ENCODE measurements at places on chromosomes 3 and 15.

GRCh38 chr3:51916418-51916817 is 13.3 kb upstream of the IQCF1 start:
- DNase-seq: no peak

- DNase-seq: peak; percentile 87
Measured at GRCh38 chr3:51968170-51968775, 1.0 kb upstream of the PCBP4 start.

GRCh38 chr3:140552403-140552802 is 125.5 kb upstream of the TRIM42 start:
- DNase-seq: peak; percentile 21

- DNase-seq: peak; percentile 66
Measured at GRCh38 chr15:47987908-47988532, 132.8 kb upstream of the SLC24A5 start.

DNA sequence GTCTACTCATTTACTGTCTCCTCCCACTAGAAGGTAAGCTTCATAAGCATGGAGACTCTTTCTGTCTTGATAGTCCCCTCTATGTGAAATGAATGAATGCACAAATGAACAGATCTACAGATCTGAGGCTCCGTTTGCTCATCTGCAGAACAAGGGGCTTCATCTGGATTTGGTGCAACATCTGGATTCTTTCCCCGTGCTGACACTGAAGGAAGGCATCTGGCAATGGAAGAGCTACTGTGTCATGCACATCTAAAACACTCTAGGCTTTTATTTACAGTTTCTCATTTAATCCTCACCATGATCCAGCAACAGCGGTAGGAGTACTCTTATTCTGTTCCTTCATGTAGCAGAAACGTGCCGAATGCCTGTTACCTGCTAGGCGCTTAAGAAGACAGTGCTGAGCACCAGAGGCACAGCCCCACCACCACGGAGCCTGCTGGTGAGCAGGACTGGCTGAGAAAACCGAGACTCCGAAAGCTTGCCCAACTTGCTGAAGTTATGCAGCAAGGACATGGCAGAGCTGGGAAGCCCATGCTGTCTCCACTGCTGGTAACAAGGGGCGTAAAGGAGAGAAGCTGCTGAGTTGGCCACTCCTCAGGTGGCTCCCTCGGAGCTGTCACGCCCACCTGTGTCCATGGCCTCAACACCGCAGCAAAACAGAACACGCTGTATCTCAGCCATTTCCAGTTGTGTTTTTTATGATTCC is 31.1 kb downstream of the LSM3 start:
- no peak for DNase-seq

GRCh38 chr3:51530485-51530884 is 8.0 kb upstream of the RAD54L2 start:
- DNase-seq: no peak

- DNase-seq: no peak
Measured at GRCh38 chr15:58611731-58612676, 137.5 kb downstream of the ADAM10 start.

- DNase-seq: no peak
Measured at GRCh38 chr3:45803252-45803935, 7.1 kb upstream of the SLC6A20 start.

GRCh38 chr3:63652066-63652725 is at the start of gene SNTN:
SNTN (plus strand) TSS chr3:63652675; CDS start chr3:63652688, 13 bp downstream.
- DNase-seq: no peak

DNA sequence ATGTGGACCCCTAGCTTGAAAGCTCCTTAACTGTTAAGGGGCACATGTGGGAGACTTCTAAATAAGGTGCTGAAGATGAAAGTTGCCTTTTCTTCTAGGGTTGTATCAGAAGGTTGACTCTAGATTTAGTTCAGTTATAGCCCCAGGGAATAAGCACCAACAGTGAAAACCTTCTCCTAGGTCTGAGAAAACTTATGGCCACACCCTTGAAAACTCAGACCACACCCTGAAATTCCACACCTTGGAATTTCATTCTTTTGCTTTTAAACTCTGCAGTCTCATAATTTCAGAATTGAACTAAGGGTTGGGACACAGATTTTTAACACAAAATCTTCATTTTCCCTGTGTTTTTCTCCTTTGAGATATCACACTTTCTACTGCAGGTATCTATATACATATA is 355.8 kb upstream of the IL12A start:
- DNase-seq: no peak

Measured in NCI-H524 (cell line).